ENCODE measurements at places on chromosomes 5 and 9.

- no peak for DNase-seq
These were observed 41.9 kb downstream of the PSMB7 start for GRCh38 chr9:124373386-124373785.

GRCh38 chr5:31952067-31952466 is 222.1 kb downstream of the GOLPH3 start:
- no peak for DNase-seq

- no peak for DNase-seq
These were observed 72.0 kb downstream of the CCNH start for GRCh38 chr5:87340716-87341115.

DNA sequence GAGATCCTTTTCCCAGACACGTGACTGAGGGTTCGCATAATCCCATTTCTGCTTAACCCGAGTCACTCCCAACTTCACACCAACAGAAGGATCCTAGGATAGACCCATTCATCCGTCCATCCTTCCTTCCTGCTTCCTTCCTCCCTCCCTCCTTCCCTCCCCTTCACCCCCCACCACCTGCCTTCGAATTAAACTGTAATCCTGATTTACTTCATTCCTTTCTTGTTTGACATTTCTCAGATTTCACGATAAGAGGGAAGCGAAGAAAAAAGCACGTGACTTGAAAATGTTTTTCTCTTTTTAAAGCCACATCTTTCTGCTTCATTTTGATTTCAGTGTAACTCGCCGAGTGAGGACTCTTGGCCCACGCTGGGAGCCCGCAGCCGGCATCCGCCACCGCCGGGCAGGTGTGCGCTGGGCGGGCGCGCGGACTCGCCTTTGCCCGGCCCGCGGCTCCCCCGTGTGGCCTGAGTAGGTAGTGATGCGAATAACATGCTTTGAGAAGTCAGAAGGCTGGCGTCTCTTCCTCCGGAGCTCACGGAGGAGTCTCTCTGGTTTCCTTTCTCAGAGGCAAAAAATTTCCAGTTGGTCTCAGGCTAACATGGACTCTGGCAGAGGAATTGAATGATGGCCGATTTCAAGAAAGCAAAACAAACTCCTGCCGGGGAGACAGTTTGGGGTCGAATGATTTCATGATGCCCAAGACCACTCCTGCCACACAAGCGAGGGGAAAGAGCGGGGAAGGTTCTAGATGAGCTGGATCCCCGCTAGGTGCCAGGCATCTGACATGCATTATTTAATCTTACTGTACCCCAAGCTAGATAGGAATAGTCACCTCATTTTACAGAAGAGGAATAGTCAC is 117.7 kb downstream of the SLC12A2 start:
- no peak for DNase-seq

DNA sequence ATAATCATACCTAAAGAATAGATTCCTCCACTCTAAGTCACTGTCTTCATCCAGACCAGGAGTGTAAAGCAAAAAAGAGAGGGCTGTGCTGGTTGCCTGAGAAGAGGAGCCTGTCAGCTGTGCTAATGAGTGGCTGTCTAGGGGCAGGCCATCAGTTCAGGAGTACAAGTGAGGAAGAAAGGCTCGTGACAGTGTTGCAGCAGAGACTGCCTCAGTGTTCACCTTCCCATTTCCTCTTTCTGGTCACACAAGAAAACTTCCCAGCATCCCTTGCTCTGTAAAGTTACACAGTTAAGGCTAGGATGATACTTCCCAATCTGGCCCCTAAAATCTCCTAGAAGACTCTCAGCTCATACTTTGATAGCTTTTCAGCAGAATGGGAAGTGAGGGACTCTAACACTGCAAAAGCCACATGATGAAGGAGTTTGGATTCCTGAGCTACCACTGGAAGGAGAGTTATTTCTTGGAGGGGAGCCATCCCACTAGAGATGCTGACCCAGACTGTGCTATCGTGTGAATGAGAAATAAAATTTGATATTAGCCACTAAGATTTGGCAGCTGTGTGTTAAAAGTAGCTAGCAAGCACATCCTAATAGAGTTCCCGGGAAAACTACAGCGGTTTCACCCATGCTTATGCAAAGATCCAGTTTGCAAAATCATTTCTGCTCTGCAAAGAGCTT is 67.1 kb downstream of the ADAMTS12 start:
- DNase-seq: no peak

GRCh38 chr5:144191998-144192397 is 21.3 kb downstream of the KCTD16 start:
- DNase-seq: no peak

DNA sequence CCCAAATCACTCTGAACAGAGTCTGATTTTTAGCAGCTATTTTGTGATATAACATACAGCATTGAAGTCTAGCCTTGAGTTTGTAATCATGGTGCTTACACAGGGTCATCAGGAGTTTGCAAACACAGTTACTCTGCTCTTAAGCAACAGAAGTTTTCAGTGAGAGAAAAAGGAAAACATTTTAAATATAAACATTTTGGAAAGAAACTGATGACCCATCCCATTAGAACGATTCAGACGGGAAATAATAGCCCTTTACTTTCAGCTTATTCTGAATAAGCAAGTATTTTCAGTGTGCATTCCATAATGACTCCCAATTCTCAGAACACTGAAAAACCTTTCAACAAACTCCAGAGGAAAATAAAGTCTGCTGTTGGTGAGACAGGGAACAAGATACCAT is 46.7 kb upstream of the TMC1 start:
- no peak for DNase-seq

GRCh38 chr5:150516011-150516410 is 8.1 kb downstream of the NDST1 start:
- no peak for DNase-seq

Measured in brain pericyte (primary cell).